Stimulated activated CD8-positive, alpha-beta memory T cell treated with anti-CD3 and anti-CD28 coated beads, Interleukin-2, amount 100 ng/mL, for 48 hours (primary cell): ENCODE measurements at places on chromosomes 3 and 15.
A peak's percentile ranks its signal among the peaks of the same experiment; 100 is the strongest.

DNA sequence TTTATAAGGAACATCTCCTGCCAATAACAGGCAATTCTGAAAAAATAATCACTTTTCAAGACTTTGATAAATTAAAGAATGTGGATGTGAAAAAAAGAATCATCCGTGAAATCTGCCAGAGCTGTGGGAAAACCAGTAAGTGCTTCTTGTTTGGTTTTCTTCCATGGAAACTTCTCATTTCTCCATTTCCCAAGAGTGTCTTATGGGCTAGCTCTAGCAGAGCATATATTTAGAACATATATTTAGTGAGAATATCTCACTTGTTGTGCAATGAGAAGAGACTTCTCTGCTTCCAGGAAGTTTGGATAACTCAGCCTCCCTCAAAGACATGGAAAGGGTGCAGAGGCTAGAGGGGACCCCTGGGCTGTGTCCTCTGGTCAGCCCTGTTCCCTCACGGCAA, 49.9 kb downstream of the COL6A5 start:
- no peak for DNase-seq

DNA sequence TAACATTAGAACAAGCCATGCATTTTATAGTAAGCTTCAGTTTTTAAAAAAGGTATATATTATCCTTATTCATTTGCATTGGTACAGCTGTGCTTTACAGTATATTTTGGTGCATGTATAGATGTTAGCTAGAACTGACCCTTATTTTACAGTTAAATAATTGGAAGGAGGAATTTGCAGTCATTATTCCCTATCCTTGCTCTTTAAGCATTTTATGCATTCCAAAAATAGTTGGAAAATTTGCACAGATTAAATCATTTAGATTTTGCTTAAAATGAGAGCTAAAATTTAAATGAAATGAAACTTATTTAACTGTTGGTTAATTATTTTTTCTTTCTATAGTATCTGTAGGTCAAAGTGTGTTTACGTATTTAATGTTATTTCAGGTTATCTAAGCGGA, 667.1 kb downstream of the NAALADL2 start:
- DNase-seq: no peak

DNA sequence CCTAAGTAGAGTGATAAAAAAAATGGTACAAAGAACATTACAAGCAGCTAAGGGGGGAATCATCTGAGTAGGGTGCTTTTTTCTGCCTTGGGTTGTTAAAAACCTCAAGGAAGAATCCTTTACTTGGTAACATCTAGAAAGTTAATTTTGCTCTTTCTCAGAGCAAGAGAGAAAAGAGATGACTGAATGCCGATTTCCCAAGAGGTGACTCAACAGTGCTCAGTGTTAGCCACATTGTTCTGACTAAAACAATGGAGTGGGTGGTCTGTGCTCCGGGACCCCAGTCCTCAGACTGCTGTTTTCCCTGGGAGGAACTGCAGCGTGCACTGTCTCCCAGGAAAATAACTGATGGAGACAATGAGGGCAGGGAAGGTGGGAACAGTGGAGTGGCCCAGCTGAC, 41.1 kb upstream of the RASGRP1 start:
- DNase-seq: no peak

DNA sequence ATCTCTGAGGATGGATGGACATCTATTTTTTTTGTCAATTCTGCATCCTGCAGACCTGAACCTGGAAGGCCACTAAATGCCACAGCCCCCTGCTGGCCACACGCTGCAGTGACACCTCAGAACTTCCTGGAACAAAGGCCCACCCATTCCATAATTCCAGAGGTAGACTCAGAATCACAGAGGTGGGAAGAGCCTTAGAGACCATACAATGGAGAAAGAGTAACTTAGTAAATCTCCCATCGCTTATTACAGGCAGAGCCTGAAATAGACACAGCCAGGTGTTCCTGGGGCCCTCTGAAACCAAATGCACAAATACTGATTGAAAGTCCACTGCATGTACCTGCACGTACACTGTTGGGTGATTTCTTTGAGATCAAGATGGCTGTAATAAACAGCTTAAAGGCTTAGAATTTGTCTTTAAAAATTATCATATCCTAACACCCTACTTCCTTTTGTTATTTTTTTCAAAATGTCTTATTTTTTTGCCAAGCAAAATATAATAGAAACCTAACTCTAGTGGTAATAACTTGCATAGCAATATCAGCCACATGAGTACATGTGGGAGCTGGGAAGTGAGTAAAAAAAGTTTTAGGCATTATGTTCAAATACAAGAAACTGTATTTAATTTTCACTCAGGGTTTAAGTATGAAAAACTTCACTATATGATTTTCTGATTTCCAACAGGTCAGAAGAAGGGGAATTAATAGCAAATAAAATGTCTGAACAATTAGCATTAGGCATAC, 62.7 kb downstream of the EOMES start:
- DNase-seq: peak; percentile 20

- DNase-seq: no peak
Measured at GRCh38 chr3:184944241-184944640, 132.3 kb downstream of the VPS8 start.

DNA sequence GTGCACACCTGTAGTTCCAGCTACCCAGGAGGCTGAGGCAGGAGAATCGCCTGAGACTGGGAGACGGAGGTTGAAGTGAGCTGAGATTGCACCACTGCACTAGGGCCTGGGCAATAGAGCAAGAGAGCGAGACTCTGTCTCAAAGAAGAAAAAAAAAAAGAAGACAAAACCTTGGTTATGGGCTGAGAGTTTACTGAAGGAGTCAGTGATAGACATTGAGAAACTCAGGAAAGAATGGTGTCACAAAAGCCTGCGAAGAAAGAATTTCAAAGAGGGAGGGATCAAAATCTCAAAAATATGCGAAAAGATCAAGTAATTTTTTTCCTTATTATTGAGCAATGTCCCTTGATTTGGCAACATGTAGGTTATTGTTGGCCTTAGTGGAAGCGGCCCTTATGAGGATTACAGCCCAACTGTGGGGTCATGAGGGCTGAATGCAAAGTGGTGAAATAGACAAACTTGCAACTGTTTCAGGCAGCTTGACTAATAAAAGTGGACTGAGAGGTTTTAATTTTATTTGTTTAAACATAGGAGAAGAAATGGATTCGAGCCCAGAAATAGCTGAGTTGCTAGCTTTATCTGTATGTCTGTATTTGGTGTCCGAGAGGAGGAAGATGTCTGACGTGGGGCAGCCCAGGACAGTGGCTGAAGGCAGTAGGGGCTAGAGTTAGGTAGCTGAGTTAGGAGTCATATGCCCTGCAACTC, 18.8 kb upstream of the CELF6 start:
- DNase-seq: no peak

GRCh38 chr3:29696311-29696710, 415.4 kb downstream of the RBMS3 start:
- DNase-seq: no peak

DNA sequence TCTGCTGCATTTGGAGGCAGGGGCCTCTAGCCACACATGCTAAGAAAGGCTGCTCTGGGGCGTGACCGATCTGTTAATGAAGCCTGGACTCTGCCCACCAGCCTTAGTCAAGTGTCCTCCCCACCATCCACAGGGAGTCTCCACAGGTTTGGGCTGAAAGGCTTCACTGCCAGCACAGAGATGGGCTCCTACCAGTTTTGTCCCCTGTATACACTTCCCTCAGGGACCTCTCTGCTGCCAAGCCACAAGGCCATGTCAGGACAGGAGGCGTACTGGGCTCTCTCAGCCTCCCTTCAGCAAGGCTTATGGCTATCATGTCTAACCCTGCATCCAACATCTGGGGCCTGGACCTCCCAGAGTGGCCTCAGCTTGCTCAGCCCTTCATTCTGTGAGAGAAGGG, 23.5 kb downstream of the KIF9 start:
- DNase-seq: no peak

- peak; percentile 7 for DNase-seq
Measured at GRCh38 chr3:79018671-79019136, 749.1 kb downstream of the ROBO1 start.

DNA sequence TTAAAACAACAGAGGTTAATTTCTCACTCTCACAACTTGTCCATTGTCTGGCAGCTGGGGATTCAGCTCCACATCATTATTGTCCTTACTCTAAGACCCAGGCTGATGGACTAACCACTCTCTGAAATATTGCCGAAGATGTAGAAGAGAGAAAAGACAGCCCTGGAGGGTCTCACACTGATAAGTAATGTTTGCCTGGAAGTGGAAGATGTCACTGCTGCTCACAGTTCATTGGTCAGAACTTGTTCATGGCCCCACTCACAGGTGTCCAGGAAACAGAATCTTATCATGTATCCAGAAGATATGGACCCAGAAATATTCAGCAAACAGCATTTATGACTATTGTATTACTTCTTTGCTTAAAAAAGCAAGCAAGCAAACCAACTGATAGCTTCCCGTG, 62.2 kb upstream of the LPP start:
- no peak for DNase-seq

DNA sequence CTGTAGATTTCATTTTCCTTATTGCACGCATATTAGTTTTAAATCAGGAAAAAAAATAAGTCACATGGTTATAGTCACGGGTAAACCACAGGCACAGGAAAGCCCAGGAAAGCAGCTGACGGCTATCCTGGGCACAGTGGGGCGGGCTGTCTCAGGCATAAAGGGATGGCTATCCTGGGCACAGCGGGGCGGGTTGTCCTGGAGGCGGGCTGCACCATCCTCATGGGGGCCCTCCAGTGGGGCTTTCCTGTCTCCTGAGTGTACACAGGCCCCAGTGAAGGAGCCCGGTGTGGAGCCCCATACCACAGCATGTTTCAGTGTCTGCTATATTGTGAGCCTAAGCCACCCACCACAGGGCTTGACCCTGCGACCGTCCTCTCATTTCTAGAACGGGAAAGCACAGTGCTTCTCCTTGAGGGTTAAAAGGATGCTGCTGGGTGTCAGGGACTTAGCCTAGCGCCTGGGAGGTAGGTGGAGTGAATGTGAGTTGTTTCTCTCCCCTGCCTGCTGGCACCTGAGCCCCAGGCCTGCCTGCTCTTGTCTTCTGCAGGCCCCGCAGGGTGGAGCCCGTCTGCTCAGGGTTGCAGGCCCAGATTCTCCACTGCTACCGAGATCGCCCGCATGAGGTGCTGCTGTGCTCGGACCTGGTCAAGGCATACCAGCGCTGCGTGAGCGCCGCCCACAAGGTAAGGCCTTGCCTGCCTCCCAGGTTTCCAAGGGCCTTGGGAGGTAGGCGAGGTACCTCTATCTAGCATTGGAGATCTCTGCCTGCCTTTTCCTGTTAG, 25.9 kb upstream of the PLXNA1 start:
- DNase-seq: no peak

- DNase-seq: no peak
Measured at GRCh38 chr3:50521572-50521971, 18.1 kb upstream of the CACNA2D2 start.

DNA sequence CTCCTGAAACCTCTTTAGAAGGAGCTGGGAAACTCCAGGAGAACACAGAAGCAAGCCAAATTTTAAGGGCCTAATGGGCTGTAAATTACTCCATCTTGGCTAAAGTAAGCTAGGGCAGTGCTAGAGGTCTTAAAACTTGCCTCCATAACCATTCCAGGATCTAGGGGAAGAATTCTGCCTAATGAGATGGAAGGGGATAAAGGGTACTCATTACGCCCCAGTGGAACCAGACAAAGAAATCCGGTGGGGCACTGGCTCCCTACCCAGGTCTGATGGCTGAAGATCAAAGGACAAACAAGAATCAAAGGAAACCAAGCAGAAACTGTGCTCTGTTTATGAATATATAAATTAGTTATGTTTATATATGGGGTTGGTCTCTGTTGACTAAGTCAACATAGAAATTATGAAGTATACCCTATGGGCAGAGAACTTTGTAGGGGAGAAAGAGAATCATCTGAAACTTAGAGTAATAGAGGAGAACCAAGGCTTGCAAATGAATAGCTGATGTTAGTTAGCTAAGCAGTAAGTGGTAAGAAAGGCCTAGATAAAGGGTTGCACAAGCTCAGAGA, 57.8 kb downstream of the NCEH1 start:
- DNase-seq: no peak

DNA sequence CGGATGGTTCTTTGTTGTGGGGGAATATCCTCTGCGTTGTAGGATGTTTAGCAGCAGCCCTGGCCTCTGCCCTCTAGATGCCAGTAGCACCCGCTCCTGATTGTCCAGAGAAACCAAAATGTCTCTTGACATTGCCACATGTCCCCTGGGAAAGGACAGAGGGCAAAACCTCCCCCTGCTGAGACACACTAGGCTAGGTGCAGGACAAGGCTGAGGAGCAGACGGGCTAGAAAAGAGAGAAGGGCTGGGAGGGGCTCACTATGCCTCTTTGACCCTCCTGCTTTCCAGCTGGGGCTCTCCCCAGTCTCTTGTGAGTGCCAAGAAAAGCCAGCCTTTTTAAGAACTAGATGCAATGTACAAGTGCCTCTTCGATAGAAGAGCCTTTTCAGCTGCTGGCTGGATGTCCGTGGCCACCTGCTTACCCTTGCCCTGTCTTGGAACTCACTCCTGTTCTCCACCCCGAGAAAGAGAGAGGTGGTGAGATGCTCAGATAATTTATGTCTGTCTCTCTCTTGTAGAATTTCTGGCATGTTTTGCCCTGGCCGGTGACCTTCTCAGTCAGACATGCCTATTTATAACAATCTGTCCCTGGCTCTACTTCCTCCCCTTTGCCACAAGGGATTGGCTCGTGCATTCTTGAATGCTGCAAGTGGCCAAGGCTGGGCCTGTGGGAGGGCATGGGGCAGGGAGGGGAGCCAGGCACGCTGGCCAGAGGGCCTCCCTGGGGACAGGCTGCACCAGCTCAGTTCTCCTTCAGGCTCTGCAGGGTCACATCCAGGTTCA, 142.6 kb downstream of the RPLP1 start:
- DNase-seq: no peak

- no peak for DNase-seq
Measured at GRCh38 chr3:51729042-51729633, 22.3 kb downstream of the GRM2 start.
